Stimulated activated CD4-positive, alpha-beta T cell treated with anti-CD3 and anti-CD28 coated beads, Interleukin-2, amount 100 ng/mL, for 48 hours (primary cell): ENCODE measurements at places on chromosomes 16 and 17.
A peak's percentile ranks its signal among the peaks of the same experiment; 100 is the strongest.

DNA sequence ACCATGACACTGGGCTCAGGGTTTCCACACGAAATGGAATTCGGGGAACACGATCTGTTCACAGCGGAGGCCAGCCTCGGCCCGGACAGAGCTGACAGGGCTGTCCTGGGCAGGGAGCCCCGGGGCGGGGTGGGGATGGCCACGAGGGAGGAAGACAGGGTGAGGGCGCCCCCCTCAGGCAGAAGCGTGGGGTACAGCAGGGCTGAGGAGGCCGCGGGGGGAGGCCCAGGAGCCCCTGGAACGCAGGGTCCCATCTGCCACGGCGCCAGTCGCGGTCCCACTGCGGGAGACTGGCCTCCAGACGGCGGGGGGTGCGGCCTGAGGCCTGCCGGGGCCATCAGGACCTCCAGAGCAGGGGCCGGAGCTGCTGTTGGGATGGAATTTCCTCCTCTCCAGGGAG is 75.9 kb downstream of the LMF1 start:
- DNase-seq, result no peak

GRCh38 chr17:55312852-55313251 is 48.1 kb downstream of the HLF start:
- no peak for DNase-seq

DNA sequence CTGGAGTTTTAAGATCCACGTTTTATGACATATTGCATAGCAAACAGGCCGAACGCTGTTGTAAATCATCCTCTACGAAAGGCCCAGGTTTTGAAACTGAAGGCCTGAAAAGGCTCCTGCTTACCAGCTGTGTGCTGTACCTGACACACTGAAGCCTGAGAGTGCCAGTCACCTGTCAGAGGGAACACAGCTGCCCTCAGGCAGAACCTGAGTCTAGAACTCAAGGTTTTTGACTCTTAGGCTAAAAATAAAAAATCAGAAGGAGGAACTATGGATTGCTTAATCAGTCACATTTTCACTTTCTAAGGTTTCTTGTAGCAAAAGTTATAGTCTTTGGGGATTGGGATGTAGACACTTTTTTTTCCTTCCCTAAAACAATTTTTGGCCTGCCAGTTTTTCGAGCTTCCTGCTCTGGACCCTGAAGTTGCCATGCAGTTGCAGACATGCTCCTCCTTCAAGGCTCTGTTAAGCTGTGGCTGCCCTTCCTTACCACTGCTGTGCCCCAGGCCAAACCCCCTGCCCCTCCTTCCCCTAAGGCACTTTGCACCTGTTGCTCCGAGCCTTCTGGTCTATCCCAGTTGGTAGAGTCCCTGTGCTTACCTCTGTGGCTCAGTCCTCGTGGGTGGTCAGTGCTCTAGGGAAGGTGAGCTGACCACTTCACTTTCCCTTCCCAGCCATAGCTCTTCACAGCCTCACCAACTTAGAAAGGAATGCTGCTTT is 56.6 kb downstream of the TENT4B start:
- no peak for DNase-seq

GRCh38 chr17:33183487-33184026 is 109.5 kb downstream of the ASIC2 start:
- DNase-seq, result no peak

- no peak for DNase-seq
Observed at GRCh38 chr16:75555213-75555706, 792 bp downstream of the TMEM231 start.

DNA sequence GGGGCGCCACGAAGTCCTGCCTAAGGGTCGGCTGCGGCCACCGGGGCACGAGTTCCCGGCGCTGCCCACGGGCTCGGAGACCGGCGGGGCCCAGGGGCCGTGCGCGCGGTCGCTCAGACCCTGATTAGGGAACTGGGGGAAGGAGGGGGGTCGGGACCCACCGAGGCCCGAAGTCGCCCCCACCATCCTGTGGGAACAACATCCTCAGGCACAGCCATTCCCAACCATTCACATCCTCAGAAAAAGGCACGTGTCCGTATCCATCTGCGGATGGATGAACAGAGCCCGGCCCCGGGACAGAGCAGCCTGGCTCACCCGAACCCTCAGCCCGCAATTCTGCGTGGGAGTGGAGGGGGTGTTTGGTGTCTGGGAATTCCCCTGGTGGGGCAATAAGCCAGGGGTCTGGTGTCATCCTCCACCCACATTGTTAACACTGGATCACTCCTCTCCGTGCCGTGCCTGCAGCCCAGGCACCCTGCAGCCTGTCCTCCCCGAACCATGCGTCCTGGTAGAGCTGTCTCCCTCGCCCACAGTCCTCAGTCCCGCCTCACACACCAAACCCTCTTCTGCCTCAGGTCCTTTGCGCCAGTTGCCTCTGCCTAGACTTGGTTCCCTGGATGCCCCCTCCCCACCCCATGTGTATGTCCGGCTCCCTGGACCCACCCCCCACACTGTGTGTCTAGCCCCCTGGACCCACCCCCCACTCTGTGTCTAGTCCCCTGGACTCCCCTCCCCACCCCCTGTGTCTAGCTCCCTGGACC is 789 bp upstream of the CCDC57 start:
- DNase-seq, result peak; percentile 48

GRCh38 chr16:85716680-85717038 is 27.9 kb upstream of the GINS2 start:
- DNase-seq, result no peak

DNA sequence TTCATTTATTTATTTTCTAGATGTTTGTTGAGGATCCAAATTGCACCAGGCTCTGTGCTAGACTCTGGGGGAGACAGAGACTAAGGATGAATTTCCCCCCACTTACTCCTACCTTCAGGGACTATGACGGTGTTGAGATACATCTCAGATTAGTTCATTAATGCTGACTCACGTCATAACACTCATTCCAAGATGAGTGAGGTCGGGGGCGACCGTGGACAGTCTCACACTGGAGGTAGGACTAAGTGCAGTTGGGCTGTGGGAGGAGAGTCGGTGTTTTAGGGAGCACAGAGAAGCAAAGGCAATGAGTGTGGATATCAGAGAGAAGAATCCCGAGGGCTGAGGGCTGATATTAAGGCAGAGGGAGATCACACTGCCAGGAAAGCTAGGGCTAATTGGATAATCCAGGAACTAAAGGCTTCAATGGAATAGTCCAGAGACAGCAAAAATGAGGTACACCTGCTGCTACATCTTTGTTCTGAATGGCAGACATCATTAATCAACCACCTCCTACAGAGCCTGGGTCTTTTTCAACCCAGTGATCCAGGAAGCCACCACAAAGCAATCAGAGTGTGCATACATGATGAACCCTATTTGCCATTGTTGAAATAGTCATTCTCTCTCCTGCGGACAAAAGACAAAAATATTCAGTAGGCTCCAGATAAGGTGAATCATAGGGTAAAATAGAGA is 38.6 kb upstream of the CACNG4 start:
- DNase-seq, result no peak

- DNase-seq, result no peak
Observed at GRCh38 chr16:90046122-90046970, 27.1 kb upstream of the DBNDD1 start.
